Hair follicular keratinocyte (primary cell): ENCODE measurements at places on chromosomes 7 and 10. TPM values are rescaled to one million over a fixed set of nuclear protein-coding genes. Genes with fewer than 3 reads are reported as not detected.

Gene STK17A
- 88.4 and 98.6 TPM in 2 replicates for total RNA-seq

Gene HMX3
- total RNA-seq, result not detected in 2 replicates

Gene UPK3B
- 1.4 and 3.4 TPM in 2 replicates for total RNA-seq

Gene TMEM178B
- total RNA-seq, result under 0.01 TPM in 1 of 2 replicates, not detected in the other

Gene ASZ1
- total RNA-seq, result not detected in 2 replicates
